ENCODE measurements at places on chromosomes 4 and X.
A peak's percentile ranks its signal among the peaks of the same experiment; 100 is the strongest.

- peak; percentile 41 for ATAC-seq
Observed at GRCh38 chrX:39688576-39689375, 409.0 kb downstream of the BCOR start.

DNA sequence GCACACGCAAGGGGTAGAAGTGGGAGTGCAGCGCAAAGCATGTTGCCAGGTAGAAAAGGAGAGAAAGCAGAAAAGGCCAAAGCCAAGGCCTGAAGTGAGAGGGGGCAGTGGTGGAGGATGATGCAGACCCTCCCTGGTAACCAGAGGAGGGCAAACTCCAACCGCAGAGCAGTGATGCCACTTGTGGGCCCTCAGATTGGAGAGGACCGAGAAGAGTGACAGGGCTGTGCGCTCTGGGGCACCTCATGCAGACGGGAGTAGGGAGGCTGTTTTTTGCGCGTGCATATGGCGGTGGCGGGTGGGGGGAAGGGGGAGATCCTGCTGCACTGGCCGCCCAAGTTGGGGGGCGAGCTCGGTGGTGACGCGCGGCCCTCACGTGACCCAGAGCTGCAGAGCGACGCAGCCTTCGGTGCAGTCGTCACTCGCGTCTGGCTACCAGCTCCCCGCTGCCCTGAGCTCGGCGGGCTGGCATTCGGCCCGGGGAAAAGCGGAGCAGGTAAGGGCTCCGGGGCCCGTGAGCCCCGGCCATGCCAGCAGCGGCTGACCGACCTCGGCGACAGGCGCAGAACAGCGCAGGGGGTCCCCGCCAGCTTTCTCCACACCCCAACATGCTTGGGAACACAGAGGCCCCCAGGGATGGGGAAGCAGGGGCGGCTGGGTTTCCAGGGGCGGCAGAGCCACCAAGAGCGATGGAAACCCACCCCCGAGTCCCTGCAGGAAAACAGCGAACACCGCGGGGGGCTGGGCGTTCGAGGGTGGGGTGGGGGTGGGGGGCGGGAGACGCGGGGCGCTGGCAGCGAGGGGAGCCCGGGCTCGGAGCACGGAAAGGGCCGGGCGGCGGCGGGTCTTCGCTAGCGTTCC, at the start of gene BEX3:
TSS of gene BEX3 (plus strand) at position 421 of the 861 bp plus-strand sequence. CDS start 984 bp downstream, outside the sequence.
- ATAC-seq = peak; percentile 31

DNA sequence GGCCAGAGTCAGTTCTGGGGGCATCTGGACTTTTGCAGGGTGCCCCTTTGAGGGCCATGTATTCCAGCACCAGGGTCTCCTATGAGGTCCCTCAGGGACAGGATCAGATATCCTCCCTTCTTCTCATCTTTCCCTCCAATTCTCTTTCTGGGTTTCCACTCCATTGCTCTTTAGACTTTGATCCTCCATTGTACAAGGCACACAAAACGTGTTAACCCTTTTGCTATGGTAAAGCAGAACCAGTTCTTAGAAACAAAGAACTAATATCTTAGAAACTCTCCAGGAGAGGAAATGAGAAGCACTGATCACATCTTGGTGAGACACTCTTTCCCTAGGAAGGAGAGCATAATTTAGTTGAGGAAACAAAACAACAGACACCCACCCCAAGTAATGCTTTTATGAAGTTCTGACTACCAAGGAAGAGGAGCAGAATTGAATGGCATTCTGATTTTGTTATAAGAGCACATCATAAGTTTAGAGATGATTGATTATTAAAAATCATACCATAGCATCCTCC, 200.7 kb upstream of the NPY2R start:
- no peak for ATAC-seq

DNA sequence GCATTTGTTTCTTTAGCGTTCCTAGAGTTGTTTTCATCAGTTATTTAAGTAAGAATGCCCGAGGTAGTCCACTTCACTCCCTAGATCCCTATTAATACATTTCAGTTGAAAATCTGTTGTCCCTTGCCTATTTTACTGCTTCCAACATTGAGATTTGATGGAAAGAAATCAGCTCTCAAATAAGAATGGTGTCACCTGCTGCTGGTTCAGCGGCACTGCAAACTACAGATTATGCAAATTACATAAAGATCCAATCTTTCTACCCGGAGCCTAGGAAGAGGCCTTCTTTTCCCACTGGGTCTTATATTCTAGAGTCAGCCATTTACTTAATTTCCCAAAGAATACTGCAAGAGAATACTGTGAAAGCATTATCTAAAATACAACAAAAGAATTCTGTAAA, 597.6 kb upstream of the MAGEB2 start:
- ATAC-seq = no peak

DNA sequence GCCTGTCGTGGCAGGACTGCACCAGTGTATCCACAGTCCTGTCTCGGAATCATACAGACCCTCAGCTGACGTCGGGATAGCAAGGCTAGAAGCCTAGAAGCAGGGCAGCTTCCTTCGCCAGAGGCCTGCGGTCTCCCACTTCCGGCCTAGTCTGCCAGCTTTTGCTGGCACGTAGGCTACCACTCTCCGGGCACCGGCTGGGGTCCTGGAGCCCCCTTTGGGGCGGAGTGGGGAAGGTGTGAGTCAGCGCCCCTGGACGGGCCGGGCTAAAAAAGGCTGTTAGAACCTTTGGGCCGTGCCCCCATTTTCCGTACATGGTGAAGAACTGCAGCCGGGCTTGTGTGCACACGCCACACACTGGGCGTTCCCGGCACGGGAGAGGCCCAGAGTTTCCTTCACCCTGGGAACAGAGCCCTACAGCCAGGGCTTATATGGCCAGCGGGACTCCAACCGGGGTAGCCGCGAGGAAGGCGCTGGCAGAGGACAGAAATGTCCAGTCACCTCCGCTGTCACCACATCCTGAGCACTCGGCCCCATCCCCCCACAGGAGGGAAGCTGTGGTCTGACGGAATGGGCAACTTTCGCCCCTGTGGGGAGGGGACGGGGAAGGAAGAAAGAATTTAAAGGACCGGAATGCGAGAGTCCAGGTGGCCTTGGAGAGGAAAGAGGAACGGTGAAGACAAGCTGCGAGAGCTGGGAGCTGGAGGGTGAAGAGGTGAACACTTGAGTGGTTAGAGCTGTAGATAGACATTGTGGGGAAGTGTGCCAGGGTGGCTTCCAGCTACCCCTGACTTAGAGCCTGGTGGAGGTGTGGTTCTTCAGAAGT, 4.6 kb downstream of the MAGIX start:
- ATAC-seq = peak; percentile 59

- ATAC-seq = no peak
Observed at GRCh38 chr4:145316897-145317574, 136.6 kb upstream of the OTUD4 start.

DNA sequence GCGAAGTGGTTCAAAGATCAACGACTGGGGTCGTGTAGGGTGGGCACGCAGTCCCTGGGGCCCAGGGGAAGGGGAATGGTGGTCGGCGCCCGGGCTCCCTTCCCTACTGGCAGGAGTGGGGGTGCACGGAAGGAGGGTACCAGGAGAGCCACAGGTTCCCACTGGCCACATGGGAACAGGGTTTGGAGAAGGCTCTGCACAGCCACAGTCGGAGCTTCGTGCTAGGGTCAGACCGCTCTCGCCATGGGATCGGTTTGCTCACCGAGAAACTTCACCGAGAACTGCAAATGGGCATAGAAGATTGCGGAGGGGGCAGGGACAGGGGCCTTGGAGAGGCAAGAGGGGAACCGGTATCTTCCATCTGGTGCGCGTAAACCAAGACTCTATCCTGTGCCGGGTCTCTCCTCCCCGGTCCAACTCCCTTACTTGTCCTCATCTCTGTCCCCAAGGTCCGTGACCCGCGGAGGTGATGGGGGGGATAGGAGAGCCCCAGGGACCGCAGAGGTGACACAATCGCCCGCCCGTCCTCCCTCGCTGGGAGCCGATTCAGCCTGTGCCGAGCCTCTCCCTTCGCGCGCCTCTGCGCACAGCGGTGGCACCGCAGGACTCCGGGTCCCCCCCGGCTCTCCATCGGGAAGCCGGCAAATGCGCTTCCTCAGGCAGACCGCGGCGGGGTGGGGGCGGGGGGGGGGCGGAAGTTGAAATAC, 1.0 kb downstream of the SCD5 start:
- no peak for ATAC-seq

DNA sequence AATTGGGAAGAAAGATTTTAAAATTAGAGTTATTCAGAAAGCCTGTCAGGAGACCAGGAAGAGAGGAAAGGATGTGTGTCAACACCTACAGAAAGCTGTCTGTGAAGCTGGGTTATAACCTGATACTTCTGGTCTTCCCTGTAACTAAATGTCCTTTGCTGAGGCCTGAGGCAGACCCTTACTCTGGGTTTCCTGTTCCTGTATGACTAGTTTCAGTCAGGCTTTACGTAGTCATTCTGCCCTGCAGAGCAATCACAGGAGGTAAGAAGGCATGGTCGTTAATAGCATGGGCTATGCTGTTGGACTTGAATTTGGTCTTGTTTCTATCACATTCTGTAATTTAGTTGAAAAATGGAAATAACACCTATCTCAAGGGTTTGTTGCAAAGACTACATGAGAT, 110.5 kb upstream of the IGFBP7 start:
- ATAC-seq = no peak

GRCh38 chr4:80006935-80007744, 65.9 kb downstream of the ANTXR2 start:
- no peak for ATAC-seq

All from stimulated activated memory B cell treated with anti-CD40 and anti-IgM and Interleukin-4, amounts not matched to agents 10 μg/mL and 1 μg/mL and 100 μg/mL, for 72 hours (primary cell).